Activated CD4-positive, alpha-beta T cell treated with anti-CD3 and anti-CD28 coated beads, Interleukin-10, Interleukin-2, amounts not matched to agents 100 ng/mL and 50 ng/mL, durations not matched to agents 16 hours and 8 hours (primary cell): ENCODE measurements at places on chromosomes 16 and 17.

DNA sequence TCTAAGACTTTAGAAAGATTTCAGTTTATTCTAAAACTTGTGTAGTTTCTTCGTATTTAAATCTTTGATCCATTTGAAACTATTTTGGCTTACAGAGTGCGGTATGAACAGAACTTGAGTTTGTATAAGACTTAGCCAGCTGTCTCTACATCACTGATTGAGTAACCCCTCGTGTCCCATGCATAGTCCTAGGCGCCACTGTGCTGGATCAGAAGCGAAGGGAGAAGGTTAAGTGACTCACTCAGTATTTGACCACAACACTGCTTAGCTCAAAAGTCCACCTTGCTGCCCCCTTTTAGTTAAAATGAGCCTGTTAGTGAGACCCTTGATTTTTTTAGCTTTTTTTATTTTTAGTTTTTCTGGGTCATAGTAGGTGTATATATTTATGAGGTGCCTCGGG, 28.4 kb downstream of the CD300LB start:
- DNase-seq = no peak

GRCh38 chr16:86730086-86730485, 151.7 kb downstream of the FOXL1 start:
- no peak for DNase-seq

DNA sequence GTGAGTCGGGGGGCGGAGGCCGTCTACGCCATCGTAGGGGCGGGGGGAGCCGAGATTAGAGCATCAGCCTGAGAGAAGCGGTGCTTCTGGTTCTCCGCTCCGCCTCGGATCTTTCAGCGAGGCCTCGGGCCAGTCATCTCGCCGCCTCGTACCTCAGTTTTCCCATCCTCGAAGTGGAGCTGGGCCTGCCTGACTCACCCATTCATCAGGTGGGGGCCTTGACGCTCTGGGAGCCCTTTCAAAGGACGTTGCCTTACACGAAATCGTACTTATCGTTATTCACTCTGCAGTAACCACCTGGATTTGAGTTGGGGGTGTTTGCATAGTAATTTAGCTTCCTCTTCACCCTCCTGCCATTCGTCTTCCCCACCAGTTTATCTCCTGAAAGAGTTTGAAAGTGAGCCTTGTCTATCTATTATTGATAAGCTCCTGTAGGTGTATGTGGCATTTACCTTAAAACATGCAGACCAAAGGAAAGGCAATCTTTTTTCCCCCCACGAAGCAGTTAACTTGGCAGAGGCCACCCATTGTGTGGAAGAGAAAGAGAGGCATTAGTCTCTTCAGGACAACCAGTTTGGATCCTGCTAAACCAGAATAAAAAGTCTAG, 674 bp downstream of the TAF15 start:
- no peak for DNase-seq

DNA sequence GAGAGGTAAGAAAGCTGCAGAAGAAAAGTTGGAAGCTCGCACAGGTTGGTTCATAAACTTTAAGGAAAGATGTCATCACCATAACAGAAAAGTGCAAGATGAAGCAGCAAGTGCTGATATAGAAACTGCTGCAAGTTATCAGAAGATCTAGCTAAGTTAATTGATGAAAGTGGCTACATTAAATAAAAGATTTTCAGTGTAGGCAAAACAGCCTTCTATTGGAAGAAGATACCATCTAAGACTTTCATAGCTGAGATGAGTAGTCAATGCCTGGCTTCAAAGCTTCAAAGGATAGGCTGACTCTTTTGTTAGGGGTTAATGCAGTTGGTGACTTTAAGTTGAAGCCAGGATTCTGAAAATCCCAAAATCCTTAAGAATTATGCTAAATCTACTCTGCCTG, 24.0 kb downstream of the CYLD start:
- peak; percentile 55 for DNase-seq

DNA sequence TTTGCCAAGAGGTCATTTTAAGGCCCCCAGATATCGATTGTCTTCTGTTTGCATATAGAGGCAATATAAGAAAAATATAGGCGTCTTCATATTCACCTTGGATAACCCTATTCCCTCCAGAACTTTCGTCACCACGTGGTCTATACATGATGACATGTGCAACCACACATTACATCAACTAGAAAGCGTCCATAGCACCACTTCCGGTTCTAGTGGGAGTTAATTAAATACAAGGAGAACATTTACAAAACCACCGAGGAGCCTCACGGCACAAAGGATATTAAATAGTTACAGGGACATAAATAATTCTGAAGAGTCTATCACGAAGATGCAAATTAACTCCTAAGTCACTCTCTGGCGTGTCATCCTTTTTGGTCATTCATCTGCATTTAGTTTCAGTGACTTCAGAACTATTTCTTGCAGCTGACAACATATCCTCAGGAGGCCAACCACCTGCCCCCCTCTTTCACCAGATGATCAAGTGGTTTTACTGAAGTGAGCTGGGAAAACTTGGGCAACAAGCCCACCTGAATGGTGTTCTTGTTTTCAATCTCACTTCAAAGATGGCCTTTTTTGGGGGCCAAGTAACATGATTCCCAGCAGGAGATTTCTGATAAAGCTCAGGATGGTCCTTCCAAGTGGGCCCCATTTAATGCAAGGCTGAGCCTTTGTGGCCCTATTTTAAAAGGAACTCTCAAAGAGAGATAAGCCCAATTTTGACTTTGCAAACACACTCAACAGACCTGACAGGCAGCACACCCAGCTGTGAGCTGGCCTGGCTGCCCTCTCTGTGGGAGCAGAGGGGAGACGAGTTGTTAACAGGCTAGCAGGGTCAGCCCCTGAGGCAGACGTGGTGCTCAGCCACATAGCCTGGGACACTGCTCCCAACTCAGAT, 15.3 kb downstream of the CMTM3 start:
- no peak for DNase-seq

DNA sequence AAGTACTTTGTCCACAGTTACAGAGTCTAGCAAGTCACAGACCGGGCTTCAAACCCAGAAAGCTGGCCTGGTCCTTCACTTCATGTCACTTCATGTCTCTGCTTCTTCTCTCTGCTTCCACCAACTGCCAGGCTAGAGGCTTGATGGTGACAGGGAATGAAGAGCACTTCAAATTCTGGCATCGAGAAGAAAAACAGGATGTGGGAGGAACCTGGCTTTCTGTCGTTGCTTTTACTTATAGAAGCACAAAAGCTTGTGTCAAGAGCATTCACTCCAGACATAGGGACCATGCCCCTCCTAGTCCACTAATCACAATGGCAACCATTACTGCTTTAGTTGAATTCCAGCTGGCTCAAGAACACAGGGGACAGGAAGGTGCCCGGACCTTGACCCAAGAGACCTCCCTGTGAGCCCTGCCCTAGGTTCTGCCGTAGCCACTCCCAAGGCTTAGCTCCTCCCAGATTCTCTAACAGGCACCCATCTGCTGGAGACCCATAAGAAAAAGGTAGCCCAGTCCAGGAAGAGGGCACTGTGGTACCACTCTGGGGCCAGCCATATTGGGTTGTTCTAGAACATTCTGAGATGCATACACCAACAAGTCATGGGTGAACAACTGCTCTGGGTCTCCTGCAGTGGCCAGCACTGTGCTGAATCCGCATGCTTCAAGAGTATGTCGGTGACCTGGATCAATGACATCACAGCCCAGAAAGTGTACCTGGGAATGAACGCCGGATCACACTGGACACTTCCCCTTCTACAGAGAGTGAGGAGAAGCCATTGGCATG, 181.8 kb downstream of the C16orf95 start:
- DNase-seq = no peak

GRCh38 chr17:77968788-77969187, 10.3 kb downstream of the TNRC6C start:
- DNase-seq = no peak

GRCh38 chr17:40490289-40490853, 11.1 kb downstream of the TNS4 start:
- DNase-seq = no peak

GRCh38 chr17:41907185-41907556, 11.6 kb downstream of the ACLY start:
- DNase-seq = no peak

DNA sequence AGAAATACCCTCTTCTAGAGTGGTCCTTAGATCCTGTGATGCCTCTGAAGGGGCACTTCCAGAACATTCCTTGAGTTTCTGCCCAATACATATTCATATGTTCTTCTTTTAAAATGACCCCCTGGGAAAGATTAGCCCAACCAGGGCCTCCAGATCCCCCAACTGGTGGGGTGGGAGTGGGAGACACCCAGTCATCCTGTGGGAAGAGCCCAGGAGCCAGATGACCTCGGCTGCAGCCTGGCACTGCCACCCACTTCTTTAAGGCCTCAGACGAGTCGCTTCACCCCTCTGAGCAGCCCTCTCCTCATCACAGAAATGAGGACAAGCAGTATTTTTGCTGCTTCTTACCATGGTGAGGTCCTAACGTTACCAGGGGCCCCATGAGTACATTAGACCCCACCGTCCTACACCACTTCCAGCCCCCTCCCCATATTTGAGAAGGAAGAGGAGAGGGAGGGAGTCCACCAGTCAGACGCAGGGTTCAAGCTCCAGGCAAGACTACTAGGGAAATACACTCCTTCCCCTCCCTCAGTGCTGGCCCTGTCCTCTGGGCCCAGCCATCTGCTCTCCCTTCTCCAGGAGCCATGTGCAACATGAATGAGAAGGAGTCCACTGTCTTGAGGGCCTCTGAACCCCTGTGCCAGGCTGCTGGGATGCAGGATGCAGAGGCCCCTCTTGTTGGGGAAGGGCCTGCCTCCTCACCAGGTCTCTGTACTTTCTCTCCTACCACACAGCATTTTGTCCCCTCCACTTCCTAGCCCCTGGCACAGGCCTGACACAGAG, 11.8 kb downstream of the MPO start:
- DNase-seq = no peak

GRCh38 chr16:54165174-54165911, 121.2 kb downstream of the IRX3 start:
- no peak for DNase-seq

- DNase-seq = no peak
Measured at GRCh38 chr16:23079675-23080301, 69.5 kb downstream of the USP31 start.

GRCh38 chr17:76473541-76473985, 6.2 kb downstream of the AANAT start:
- DNase-seq = peak; percentile 19

DNA sequence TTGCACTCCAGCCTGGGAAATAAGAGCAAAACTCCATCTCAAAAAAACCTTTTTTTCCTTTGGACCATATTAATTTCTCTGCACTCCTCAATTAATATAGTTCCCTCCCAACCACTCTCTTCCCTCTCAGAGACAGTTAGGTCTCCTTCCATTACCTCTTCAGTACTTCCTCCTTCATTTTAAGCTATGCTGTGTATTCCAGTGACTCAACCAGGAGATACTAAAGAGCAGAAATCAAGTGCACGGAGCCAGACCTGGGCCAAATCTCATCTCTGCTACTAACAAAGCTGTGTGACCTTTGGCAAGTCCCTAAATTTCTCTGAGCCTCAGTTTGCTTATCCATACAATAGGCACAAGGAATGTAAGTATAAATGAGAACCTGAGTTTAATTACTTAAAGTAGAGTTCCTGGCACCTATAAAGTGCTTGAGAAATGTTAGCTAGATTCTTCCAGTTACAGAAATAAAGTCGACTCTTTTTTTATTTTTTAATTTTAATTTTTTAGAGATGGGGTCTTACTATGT, 8.5 kb downstream of the PECAM1 start:
- DNase-seq = no peak

DNA sequence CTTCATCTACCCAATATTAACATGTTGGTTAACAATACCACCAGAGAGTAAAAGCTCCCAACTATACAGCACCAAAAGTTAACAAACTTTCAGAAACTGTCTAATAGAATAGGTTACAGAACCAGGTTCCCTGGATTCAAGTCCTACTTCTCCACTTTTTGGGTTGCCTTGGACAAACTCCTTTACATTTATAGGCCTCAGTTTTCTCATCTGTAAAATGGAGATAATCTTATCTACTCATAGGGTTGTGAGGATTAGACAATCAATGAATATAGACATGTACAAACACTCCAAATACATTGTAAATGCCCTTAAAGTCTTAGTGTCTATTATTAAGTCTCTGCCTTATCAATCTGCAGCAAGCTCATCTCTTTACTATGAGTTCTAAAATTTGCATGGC, 435.2 kb downstream of the ZFHX3 start:
- no peak for DNase-seq

- no peak for DNase-seq
Measured at GRCh38 chr17:73090396-73091202, 1.9 kb downstream of the SLC39A11 start.

DNA sequence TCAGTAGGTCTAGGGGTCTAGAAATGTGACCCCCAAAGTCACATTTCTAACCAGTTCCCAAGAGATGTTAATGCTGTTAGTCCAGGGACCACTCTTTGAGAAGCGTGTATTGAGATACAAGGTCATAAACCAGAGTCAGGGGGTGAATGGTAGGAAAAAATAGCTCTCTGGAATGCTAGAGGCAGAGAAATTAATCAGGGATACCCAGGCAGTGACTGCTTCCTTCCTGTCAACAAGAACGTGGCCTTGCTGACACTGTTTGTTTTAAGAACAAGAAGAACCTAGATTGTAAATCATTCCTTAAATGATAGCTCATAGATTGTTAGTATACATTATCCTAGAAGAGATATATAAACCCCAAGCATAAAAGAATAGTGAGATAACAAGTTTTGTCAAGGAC, 43.8 kb downstream of the PITPNM3 start:
- no peak for DNase-seq

DNA sequence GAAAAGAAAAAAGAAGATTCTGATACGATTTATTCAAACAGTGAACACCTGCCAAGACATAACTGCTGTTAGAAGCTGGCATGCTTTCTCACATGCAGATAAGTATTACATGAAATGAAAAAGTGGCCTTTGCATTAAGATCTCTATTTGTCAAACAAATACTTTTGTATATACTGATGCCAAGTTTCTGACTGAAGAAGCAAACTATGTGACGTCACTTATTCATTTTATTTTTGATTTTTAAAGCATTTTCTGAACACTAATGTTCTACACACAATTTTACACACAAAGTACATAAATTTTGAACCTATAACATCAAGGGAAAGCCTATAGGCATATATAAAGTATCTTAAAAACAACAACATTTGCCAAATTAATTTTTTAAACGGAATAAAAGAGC, 153.8 kb downstream of the CEP112 start:
- no peak for DNase-seq

GRCh38 chr17:52147872-52148271, 10.6 kb downstream of the CA10 start:
- peak; percentile 63 for DNase-seq

DNA sequence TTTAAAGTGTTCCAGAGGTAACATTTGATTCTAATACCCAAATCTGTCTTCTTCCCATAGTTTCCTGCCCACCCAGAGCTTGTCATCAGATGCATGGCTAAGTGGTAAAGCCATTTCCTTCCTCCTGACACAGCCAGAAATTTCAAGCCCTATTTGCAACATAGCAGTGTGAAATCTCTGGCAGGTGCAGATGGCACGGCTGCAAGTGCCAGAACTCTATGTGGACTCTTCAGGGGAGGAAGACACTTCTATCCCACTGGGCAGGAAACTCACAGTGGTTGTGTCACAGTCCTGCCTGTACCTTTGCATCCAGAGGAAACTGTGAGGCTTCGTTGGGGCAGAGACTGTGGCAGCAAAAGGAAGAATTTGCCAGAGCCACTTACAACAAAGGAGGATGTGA, 13.2 kb downstream of the DYNLRB2 start:
- no peak for DNase-seq
